ENCODE measurements at places on chromosomes 4 and X.

DNA sequence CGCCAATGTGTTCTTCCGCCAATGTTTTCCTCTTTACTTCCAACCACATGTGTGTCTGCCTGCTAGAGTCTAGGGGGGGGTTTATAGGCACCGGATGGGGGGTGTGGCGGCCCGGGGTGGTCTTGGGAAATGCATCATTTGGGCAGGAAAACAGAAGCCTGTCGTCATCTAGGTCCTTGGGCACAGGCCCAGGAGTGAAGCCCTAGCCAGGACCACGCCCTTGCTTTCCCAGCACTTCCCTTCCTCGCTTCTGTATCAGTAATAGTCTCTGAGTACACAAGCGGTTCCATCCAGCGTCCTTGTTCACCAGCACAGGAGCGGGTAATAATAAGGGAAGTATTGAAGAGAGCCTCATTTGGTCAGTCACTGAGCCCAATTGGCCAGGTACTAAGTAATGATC, 74.5 kb downstream of the QDPR start:
- no peak for DNase-seq

- no peak for DNase-seq
These were observed 128.6 kb upstream of the NPY2R start for GRCh38 chr4:155079871-155080270.

DNA sequence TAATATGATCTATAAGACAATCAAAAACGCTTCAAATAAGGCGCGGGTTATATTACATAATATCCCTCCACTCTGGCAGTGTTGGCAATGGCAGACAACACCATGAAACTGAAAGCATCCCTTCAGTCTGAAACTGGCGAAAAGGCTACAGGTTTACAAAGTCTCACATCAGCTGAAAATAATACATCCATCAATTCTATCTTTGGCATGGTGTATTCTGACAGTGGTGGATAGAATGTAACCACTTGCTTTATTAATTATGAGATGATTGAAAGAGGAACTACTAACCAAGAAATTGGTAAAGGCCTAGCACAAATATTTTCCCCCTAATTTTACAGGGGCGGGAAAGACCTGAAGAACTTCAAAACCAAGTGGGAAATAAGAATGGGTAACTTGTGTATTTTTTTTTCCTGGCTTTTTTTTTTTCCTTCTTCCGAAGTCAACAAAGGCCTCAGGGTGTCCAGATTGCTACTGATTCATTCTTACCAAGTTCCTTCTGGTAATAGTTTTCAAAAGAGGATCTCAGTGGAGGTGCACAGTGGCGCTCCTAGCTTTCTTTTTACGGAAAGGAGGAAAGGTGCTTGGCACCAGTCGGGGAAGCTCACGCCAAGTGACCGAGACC, 728 bp downstream of the UBA6 start:
- no peak for DNase-seq

DNA sequence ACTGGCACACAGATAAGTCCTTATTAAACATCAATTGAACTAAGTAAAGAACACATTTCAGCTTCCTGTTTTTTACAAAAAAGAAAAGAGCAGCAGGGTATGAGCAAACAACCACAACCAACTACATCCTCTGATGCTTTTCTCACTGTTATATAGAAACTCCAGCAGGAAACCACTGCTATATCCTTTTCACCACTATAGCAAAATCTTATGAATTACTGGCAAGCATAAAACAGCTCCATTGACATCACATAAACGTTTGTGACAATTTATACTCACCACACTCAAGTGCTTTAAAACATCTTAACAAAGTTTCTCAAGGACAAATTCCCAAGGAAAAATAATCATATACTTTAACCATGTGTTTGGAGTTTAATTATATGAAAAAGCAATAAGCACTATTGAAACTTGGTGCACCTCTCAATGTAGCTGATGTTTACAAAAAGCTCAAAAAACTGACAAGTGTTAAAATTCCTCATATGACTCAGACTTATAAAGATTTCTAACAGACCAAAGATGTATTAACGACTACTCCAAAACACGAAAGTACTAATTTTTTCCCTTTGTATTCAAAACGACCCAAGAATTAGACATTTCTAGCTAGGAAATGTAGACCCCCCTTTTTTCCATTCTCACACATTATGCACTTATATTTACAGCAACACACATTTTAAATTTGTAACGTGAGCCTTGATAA, 12.9 kb downstream of the GPRIN3 start:
- DNase-seq: no peak

DNA sequence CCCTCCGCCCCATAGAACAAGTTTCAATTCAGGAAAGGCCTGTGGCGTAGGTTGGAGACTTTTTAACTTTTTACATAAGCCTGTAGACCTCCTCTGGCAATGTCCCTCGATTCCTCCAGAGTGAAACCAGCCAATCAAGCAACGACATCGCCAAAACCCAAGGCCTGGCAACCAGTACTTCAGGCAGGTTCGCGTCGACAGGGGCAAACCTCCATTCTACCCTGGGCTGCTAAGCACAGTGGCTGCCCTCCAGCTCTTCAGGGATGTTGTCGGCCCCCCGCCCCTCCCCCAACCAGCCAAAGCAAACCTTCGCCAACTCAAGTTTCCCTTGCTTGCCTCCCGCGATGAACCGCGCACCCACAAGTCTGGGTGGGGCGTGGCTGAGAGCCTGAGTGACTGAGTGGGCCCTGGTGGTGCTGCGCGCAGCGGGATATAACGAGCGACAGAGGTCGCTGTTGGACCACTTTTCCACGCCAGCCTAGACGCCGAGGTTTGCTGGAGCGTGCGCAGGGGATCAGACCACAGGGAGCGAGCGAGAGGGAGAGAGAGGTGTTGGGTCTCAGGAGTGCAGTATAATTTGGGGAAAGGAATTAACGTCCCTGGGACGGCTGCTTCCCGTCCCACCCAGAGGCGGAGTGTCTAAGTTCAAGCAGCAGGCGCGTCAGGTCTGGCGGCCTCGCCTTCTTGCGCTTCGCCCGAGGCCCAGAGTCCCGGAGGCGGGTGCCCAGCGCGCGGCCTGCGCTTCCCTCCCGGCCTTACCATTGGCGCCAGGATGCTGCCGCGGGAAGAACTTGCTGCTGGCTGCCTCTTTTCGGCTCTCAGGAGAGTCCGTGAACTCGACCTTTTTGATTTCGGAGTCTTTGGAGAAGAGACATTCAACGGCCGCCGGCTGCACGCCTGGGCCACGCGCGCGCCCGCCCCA, 9.0 kb upstream of the PITX2 start:
- no peak for DNase-seq

- no peak for DNase-seq
These were observed 702.4 kb upstream of the EPHA5 start for GRCh38 chr4:66372706-66373105.

GRCh38 chr4:26308568-26308967, 12.2 kb upstream of the RBPJ start:
- DNase-seq: no peak

DNA sequence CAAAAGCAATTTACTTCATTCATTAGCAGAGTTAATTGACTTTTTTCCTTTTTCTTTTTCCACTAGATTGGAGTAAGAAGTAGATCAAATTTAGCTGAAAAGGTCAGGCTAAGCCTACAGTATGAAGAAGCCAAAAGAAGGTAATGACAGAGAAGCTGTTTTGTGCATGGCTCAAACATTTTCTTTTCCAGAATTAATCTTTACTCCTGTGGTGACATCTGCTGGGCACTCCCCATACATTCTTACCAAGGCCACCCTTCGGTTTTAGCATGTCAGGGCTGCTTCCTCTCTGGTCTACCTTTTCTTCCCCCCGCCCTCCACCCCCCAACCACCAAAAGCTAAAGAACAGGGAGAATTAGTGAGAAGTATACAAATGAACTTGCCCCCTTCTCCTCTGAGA, 70.2 kb downstream of the CLDN22 start:
- peak; percentile 37 for DNase-seq

- DNase-seq: no peak
These were observed 16.1 kb upstream of the EXOSC9 start for GRCh38 chr4:121784975-121785374.

DNA sequence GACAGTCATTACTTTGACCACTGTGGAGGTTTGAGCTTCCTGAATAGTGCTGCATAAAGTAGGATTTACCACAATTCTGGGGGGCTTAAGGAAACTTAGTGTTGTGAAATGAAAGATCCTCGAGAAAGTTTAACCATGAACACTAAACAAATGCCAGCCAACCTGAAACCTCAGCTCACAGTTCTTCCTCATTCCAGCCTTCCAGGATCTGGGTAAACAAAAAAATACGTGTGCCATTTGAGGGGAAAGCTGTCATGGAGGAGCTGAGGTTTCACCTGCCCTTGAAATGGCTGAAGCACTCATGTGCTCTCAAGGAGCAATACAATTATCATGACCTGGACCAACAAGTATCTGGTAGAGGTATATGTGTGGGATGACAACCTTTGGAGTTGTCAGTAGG, 142.7 kb downstream of the NPNT start:
- no peak for DNase-seq

DNA sequence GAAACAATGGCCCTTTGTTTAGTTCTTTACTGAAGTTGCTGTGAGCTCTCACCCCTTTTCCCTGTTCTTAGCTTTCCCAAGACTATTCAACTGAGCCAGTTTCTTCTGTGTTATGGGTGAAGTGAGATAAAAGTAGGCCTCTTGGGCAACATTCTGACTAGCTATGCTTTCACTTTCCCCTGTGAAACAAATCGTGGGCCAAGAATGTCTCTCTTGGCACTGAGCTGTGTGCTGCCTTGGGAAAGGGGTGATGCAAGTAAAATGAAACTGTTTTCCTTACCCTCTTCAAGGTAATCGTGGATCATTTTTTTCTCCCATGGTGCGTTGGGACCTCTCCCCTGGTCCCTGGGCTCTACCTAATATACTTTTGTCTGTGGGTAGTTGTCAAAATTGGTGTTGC, 653.9 kb upstream of the MAGEB2 start:
- DNase-seq: no peak

DNA sequence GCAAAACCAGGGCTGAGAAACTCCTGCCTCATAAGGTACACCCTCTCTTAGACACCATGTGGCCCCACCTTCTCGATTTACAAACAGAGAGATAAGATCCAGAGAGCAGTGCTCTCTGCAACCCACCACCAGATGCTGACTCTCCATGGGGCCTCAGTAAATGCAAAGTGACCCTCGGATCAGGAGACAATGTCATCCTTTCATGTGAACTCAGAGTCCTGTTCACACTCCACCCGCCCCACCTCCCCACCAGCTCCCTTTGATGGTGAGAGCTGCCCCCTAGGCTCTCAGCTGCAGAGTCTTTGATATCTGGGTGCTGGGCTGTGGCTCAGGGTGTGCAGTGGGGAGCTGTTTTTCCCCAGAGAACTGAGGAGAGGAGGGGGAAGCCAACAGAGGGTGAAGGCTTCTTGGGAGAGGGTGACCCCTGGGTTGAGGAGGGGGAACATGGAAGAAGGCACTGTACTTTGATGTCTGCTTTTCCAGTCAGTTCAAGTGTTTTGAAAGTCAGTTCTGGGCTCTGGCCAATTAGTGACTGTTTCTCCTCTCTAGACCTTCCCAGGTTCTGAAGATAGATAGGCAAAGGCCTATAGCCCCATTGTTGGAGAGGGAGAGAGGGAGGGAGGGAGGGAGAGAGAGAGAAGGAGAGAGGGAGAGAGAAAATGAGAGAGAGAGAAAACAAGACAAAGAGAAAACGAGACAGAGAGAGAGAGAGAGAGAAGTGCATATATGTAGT, 88.2 kb downstream of the SCD5 start:
- DNase-seq: no peak

GRCh38 chr4:180391613-180392012, 1851.6 kb upstream of the TENM3 start:
- DNase-seq: no peak

GRCh38 chrX:39814391-39814790, 283.4 kb downstream of the BCOR start:
- DNase-seq: peak; percentile 12

DNA sequence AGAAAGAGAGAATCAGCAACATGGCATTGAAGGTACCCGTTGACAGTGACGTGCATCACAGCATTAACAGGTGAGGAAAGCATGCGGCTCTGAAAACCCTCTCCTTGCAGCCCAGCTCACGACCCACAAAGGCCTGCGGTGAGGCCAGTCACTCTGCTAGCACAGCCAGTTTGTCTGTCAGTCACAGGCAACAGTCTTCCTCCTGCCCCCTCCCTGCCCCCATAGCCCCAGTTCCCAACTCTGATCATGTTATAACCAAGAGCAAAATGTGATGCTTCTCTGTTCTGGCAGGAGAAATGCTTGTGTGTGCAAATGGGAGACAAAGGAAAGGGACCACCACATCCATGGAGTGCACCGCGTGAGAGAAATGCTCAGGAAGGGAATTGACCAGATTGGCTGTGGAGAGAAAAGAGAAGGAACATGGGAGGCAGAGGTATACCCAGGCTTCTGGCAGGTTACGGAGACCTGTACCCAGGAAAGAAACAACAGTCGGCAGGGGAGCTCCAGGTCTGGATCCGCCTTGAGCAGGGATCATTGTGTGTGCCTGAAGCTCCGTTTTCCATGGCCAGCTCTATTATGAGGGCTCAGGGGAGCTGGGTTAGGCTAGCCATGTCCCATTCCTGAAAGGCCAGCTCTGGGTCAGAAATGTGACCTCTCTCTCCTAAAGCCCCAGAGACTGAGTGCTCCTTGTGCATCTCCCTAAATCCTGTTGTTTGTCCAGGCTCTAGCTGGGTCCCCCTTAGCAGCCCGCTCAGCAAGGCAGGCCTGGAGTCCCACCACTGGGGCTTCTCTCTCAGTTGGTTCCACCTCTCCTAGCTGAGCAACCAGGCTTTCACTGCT, 139.7 kb upstream of the MAMLD1 start:
- DNase-seq: no peak

- DNase-seq: no peak
These were observed 170.1 kb downstream of the LARP7 start for GRCh38 chr4:112807083-112807482.

GRCh38 chrX:129830494-129830893, 13.2 kb downstream of the ZDHHC9 start:
- no peak for DNase-seq

DNA sequence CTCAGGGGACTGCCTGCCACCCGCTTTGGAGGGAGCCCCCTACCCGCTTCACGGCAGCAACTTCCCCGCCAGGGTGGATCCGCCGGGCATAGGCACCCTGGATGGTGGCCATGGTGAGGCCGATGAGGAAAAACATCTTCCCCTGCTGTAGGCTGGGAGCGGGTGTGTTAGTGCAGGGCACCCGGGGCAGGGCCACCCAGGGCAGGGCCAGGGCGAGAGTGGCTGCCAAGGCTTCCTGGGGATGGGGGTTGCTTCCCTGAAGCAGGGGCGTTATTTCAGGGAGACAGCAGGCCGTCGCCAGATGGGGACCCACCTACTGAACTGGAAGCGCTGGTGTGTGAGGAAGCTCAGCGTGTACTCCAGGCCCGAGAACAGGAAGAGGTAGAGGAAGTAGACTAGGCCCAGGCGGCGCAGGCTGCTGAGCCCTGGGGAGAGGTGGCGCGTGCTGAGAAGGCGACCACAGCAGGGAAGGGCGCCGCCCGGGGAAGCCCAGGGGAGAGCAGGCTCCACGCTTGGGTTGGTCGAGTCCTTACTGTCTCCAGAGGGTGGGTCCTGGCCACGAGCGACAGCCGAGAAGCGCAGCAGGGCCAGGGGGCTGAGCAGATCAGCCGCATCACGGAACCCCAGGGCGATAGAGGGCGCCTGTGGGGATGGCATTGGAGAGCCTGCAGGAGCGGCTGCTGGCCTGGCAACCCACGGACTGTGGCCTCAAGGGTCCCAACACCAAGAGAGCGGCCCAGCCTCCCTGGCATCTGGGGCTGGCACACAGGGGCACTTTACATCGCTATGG, 31.5 kb downstream of the NOP14 start:
- DNase-seq: no peak

GRCh38 chrX:103406256-103406655, 29.9 kb downstream of the BEX3 start:
- no peak for DNase-seq

Data from NCI-H1092 (cell line).